ENCODE measurements at places on chromosomes 12 and 14.

- DNase-seq: peak; percentile 6
Measured at GRCh38 chr12:20404576-20405346, 36.4 kb downstream of the PDE3A start.

GRCh38 chr12:18101043-18101442 is 11.1 kb upstream of the RERGL start:
- DNase-seq: no peak

GRCh38 chr14:104287301-104288009 is 149.1 kb downstream of the KIF26A start:
- no peak for DNase-seq

DNA sequence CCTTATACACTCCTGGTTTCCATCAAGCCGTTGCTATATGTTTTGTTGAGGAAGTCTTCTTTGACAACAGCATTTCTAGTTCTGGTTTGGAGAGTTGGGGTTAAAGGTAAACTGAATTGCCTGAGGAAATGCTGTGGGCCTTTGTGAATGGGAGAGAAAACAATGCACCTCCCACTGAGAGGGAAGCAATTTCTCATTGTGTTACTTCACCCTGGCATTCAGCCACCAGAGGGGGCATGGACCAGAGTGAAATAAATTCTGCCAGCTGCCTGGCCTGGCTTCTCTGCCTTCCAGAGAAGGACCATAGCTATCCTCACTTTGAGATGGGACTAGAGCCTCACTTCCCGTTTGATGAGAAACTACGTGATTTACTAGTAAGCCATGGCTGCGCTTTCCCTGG is 475.3 kb downstream of the EGLN3 start:
- peak; percentile 79 for DNase-seq

- peak; percentile 3 for DNase-seq
Measured at GRCh38 chr12:70367258-70368141, 1.4 kb downstream of the KCNMB4 start.

GRCh38 chr12:28954333-28954732 is 194.7 kb upstream of the FAR2 start:
- DNase-seq: no peak

- DNase-seq: no peak
Measured at GRCh38 chr12:49131894-49132461, 783 bp upstream of the TUBA1B start.

GRCh38 chr12:1918081-1918883 is at the start of gene CACNA2D4:
Gene CACNA2D4 (minus strand): TSS chr12:1918652. CDS start chr12:1918473, 179 bp downstream.
- no peak for DNase-seq

Data from lung microvascular endothelial cell (primary cell).